Thoracic aorta (tissue), 2 donors: ENCODE measurements at places on chromosomes 4 and X. TPM values are rescaled to one million over a fixed set of nuclear protein-coding genes. Genes with fewer than 3 reads are reported as not detected.

GRCh38 chrX:150100261-150100660, 162.0 kb upstream of the EOLA2 start:
- DNase-seq, result no peak

DNA sequence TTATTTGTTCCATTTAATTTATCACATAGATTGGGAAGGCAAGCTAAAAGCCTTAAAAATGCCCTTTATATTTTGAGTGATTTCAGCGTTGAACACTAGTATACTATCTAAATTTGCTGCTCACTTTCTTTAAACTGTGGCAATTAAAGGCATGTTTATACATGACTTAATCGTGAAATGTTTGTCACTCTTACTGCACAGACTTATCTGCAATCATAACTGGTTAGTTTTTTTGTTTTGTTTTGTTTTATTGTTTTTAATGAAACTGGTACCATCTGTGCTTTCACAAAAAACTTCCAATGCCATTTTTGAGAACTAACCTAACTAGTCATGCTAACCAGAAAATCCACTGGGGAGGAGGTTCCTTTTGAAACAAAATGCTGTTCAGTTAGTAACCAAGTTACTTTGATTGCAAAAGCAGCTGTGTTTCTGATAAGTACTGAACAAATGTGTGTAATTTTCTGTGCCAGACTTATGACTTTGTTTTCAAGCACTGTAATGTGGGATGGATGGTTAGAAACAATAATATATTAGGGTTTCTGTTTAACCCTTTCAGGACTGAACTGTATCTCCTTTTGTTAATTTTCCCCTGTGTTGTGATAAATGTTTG, 56.1 kb downstream of the CCKAR start:
- DNase-seq, result no peak

DNA sequence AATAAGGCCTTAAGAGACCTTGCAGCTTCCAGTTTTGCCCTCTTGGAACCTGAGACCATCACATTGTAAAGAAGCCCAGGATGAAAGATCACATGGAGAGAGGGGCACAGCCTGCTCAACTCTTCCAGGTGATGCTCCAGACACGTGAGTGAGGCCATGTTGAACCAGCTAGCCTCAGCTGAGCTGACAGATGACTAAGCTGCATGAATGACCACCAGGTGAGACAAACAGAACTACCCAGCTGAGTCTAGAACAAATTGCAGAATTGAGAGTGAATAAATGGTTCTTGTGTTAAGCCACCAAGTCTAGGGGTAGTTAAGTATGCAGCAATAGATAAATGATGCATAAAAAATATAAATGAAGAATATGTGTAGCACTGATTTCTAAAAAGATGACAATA, 16.8 kb upstream of the GPR82 start:
- DNase-seq, result no peak

GRCh38 chr4:75005727-75006126, 72.8 kb downstream of the PARM1 start:
- no peak for DNase-seq

GRCh38 chr4:38223782-38224236, 263.6 kb downstream of the PTTG2 start:
- no peak for DNase-seq

DNA sequence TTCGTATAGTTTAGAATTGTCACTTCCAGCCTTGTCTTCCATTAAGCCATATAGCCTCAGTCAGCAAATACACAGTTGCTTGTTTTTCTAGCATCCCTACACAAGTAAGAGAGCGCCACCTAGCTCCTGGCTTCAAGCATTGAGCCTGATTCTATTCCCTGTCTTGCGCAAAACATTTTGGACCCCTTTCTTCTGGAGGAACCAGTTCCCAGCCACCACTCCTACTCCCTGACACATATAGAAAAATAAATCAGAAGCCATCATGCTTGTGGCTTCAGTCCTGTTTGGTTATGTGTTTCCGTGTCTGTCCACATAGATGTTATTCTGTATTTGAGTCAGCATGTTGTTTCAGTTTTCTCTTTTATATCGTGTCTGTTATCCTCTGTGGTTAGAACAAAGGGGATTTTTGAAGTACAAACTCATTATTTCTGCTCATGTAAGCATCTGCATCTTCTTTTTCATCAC, 59.9 kb downstream of the GK start:
- no peak for DNase-seq

GRCh38 chr4:770022-770421, 55.9 kb downstream of the CPLX1 start:
- DNase-seq, result no peak

DNA sequence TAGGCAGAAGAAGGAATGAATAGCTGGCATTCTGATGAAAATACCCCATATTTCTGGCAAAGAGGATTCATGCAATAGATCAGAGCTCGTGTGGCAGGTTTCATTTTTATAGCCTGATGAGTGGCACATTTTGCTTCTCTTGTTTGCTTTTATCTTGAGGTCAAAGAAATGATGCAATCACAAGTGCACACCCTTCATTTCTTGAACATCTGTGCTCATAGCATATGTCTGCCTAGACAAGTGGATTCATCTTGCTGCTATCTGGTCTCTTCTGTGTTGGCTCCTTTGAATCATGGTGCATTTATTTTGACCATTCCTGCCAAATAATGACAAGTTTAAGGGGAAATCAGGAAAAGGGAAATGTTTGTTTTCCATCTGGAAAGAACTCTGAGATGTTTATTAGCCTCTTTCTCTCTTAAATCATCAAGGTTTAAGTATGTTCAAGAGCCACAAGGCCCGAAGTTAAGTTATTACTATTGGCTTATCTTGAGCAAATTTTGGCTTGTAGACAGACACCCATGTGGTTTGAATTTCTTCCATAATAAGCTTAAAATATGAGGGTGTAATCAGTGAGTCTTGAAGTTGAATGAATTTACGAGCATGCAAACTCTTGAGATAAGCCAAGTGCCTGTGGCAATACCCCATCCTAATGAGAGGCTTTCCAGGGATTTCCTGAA, 59.3 kb upstream of the HS3ST1 start:
- no peak for DNase-seq

DNA sequence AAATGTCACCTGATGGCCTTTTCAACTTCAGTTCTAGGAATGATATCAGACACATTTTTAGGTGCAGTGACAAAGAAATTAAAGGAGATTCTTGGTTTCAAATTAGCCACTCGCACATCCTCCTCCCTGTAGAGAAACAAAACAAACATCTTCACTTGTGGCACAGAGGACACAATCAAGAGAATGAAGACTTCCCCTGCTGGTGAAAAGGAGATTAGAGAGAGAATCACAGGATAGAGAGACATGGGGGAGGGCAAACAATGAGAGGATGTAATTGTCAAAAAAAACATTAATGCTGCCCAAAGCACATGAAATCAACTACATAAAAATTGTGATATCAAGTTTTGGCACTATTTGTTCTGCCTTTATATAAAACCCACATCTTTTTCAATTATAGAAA, 34.5 kb downstream of the ACE2 start:
- DNase-seq, result no peak

The ASB12 gene
- total RNA-seq, result not detected

DNA sequence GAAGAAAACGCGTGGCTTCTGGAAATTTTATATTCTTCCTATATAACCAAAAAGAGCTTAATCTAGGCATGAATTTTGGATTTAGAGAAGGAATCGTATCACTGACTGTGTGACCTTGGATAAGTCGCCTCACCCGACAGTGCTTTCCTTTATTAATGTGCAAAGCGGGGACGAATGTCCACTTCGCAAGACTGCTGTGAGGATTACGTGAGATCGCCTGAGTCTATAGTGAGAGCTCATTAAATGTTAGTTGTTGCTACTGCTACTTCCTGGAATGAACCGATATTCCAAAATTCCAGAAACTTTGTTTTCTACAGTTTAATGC, 448 bp upstream of the TBC1D8B start:
- DNase-seq, result no peak

- no peak for DNase-seq
These were observed 306.9 kb downstream of the KCNIP4 start for GRCh38 chr4:21641696-21642095.

GRCh38 chrX:143340190-143340589, 177.1 kb downstream of the SPANXN3 start:
- DNase-seq, result no peak

DNA sequence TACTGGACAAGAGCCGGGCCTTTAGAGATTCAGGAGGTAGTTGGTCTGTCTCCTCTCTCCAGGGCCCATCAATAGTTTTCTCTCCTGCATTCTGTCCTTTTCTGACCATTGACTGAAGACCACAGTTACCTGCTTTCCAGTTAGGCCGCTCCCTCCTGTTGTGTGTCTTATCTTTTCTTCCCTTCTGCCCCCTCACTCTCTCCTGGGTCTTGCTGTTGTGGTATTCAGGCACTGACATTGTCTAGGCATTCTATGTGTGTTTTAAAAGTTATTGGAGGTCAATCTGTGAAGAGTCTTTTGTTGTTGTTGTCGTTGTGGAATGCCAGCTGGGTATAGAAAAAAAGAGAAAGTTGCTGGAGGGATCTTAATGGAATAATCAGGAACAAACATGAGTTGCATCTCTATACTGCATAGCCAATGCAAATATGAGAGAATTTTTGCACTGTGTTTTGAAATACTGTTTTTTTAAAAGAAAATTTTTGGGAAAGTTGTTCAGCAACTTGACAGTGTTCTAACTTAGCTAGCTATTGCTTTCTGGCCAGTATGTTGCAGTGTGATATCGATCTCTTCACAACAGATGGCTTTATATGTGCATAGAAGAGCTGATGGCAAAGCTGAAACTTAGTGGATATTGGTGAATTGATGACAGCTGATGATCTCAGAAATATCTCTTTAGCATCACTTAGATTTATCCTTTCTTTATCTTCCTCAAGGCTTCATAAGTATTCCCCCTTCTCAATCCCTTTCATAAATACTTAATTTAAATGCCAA, 240.7 kb downstream of the C4orf33 start:
- no peak for DNase-seq

The MAGEA1 gene
- total RNA-seq, result not detected

DNA sequence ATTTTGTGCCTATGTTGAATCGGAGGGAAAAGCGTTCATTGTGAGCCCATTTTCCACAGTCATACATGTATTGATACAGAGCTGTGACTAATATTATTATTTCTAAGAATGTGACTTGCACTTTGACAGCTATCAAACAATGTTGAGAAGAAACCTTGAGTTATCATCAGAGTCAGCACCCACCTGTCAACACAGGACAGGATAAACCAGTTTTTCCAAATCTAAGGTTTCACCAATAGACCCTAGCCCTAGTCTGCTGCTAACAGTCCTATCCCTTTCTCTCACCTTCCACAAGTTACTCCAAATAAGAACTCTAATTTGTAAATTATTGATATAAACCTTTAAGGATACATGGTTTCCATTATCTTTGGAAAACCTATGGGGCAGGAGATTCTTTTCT, 47.7 kb upstream of the DHX15 start:
- no peak for DNase-seq

GRCh38 chr4:147371661-147372060, 109.2 kb upstream of the EDNRA start:
- no peak for DNase-seq

GRCh38 chr4:122899682-122900081, 22.7 kb downstream of the NUDT6 start:
- no peak for DNase-seq

DNA sequence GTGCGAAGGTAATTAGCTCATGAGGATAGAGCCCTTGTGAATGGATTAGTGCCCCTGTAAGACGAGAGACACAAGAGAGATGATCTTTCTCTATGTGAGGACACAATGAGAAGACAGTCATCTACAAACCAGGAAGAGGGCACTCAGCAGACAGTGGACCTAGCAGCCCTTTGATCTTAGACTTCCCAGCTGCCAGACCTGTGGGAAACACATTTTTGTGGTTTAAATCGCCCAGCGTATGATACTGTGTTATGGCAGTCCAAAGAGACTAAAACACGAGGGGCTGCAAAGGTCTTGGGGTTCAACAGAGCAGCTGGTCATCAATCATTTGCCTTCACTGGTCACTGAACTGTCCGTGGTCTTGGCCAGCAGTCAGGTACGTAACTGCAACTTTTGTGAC, 9.2 kb upstream of the SYNPO2 start:
- no peak for DNase-seq

- DNase-seq, result no peak
These were observed 18.5 kb upstream of the DRD5 start for GRCh38 chr4:9762823-9763475.

DNA sequence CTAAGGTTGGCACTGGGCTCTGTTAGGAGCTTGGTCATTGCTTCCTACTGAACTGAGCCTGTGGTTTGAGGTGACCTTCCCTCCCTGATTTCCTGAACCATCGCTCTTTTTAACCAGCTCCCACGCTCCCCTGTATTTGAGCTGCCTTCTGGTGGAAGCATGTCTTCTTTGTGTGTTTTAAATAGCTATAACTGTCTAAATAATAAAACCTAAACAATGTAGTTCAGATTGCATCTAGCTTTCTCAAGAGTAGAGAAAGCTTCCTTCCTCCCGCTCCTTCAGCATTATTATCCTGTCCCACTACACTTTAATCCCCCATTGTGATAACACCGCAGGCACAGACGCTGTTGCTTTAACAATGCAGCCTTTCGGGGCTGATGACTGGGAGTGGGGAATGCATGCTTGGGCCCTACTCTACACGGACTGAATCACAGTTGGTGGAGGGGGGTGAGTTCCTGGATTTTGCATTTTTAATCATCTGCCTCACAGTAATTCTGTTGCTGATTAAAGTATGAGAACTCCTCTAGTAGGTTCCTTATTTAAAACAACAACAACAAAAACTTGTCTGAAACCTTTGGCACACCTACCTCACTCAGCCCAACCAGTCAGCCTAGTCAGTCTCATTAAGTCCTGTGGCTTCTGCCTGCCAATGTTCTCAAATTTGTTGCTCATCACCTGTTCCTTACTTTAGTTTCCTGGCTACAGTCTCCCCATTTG, 6.6 kb downstream of the SMS start:
- no peak for DNase-seq
